ENCODE measurements at places on chromosomes 3 and 15.

DNA sequence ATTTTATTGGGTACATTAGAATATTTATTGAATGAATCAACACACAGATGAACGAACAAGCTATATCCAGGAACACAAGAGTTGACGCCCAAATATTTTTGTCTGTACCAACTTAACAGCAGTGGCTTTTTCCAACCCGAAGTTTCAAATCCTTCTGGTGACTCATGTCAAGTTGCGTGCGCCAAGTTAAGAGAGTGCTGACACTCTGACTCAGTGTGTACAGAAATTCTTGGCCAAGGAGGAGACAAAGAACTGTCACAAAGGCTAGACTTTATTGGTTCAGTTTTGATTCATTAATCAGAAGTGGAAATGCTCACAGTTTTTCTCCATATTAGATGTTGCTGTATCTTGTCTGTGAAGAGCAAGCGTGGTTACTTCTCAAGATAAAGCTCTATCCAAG is 59.6 kb upstream of the TSC22D2 start:
- DNase-seq = no peak

DNA sequence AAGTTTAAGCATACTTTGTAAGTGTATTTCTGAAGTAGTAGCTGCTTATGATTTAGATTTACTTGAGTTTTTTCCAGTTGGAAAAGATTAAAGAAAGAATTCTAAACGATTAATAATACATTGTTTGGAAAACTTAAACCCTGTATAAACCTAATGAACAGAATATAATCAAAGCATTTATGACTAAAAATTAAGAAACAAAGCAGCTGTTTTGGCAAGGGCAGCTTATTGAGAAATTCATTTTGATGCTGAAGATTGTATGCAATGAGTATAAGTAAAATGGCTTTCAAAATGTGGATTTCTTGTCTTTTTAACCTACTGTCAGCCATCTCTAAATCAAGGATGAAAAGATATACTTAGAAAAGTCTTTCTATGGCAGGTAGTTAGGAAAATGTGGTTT is 140.2 kb downstream of the POLQ start:
- DNase-seq = no peak

DNA sequence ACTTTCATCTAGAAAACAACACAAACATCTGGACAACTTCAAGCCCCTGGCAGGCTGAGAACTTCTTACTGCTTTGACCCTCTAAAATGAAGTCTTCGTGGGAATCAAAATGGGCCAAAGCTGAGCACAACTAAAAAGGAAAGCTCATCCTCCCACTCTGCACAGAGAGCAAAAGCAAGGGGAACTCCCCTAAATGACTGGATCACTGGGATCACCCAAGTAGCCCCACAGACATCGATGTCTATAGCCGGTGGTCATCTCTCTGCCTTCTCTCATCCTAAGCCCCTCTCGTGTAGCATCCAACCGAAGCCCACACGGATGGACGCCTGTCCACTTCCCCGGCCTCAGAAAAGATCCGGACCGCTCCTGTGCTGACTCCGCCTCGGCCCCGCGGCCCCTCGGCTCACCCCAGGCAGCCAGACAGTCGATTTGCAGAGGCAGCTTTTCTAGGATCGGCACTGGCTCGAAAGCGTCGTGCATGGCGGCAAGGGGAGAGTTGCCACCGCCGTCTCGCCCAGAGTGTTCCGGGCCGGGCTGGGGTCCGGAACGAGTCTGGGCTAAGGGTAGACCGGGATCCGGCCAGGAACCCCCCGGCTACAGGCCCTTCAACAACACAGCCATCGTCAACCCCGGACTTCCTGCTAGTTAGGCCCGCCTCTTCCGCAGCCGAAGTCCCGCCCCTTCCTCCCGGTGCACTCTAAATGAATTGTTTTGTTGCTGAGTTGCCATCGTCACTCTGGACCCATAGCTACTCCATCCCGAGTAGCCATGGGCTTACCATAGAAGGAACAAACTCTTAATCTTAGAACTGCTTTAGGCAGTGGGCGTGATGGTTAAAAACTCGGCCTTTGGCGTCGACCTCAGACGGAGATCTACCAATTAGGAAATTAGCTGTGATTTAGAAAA is at the start of gene VPS39:
VPS39 (minus strand) TSS at position 631 of the 906 bp plus-strand sequence; CDS start at position 480, 151 bp downstream.
- peak; percentile 91 for DNase-seq

DNA sequence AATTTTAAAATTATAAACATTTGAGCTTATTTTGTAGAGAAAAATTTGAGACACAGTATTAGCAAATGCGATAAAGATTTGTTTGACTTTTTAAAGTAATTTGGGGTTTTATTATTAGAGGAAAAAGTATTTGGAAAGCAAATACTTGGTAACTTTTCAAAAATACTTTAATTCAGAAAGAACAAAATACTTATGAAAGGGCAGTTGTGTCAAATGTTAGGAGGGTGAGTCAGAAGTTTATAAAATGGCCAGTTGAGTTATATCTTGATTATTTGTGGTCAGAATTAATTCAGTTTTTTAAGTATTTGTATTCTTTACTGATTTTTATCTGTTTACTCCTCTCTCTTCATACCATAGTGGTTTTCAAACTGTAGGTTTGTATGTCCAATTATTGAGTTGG is 12.1 kb downstream of the LACTB start:
- DNase-seq = no peak

DNA sequence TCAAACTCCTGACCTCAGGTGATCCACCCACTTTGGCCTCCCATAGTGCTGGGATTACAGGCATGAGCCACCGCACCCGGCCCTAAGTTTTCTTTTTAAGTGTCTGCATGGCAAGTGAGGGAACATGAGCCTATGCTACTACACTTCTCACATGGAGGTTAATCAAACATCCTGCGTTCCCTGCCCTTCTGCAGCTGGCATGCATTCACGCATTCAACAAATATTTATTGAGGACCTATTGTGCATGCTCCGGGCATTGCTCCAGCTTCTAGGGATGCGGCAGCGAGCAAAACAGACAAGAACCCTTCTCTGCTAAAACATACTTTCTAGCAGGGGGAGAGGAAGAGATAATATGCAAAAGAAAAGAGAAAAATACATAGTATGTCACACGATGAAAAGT is 42.6 kb upstream of the ACKR4 start:
- DNase-seq = no peak

- DNase-seq = no peak
Measured at GRCh38 chr15:86650094-86650493, 570.4 kb downstream of the AGBL1 start.

GRCh38 chr3:119600732-119601131 is 3.0 kb downstream of the PLA1A start:
- no peak for DNase-seq

DNA sequence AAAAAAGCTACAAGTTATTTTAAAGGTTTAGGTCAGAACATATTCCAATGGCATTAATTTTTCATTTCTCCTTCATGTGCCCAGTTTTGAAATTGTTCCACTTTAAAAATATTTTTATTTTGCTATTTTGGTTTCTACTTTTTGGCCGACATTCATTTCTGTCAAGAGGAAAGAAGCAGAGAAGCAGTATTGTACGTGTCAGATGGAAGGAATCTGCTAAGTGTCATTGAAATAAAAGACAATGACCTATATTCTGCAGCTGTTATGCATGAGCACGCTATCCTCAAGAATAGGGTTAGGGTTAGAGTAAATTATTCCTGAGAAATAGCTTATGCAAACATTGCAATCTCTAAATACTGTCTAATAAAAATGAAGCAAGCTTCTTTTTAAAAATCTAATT is 941.7 kb downstream of the TUSC7 start:
- DNase-seq = no peak

DNA sequence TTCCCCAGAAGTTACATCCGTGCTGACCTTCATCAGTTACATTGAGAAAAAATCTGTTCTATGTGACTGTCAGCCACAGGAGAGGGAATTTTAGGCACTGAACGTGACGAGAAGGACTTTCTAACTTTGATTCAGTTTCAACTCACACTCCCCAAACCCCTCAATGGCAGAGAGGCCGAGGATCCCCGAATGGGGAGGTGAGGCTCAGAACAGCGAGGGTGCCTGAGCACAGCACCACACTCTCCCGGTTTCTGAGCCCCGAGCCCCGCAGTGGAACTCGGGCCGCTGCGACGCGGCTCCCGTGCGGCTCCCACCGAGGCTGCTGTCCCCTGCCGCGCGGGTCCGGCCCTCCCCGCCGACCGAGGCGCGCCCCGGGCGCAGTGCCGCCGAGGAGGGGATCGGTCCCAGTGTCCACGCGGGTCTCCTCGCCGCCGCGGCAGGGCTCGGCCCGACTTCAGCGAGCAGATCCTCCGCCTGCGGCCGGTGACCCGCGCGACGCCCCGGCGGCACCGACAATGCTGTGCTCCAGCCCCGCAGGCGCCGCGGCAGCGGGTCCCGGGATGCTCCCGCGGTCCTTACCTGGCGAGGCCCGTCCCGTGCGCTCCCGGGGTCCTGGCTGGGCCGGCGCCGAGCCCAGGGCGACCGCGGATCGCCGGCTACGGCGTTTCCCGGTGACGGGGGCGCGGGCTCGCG is 439 bp downstream of the CTXND1 start:
- DNase-seq = peak; percentile 43

DNA sequence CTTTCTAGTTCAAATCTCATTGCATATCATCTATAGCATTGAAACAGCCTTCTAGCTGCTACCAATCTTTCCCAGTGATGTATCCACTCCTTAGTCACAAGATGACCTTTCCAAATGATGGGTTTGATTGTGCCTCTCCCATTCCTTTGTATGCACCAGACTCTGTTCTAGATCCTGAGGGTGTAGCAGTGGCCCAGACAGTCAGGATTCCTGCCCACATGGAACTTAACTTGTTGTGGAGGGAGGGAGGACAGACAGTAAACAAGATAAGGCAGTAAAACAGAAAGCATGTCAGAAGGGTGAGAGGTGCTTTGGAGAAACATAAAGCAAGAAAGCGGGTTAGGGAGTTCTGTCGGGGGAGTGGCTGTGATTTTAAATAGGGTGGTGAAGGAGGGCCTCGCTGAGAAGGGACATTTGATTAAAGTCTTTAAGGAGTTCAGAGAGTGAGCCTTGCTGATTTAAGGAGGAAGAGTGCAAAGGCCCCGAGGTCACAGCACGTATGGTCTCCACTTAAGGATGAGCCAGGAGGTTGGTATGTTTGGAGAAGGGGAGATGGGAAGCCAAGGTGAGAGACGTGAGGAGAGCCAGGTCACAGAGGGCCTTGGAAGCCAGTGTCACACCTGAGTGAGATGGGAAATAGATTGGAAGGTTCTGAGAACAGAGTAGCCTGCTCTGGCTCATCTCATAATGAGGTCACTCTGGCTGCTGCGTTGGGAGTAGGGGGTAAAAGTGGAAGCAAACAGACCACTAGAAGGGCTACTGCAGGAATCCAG is 38.3 kb downstream of the FAM43A start:
- DNase-seq = no peak

GRCh38 chr3:127667119-127667681 is 5.6 kb upstream of the ABTB1 start:
- DNase-seq = no peak

DNA sequence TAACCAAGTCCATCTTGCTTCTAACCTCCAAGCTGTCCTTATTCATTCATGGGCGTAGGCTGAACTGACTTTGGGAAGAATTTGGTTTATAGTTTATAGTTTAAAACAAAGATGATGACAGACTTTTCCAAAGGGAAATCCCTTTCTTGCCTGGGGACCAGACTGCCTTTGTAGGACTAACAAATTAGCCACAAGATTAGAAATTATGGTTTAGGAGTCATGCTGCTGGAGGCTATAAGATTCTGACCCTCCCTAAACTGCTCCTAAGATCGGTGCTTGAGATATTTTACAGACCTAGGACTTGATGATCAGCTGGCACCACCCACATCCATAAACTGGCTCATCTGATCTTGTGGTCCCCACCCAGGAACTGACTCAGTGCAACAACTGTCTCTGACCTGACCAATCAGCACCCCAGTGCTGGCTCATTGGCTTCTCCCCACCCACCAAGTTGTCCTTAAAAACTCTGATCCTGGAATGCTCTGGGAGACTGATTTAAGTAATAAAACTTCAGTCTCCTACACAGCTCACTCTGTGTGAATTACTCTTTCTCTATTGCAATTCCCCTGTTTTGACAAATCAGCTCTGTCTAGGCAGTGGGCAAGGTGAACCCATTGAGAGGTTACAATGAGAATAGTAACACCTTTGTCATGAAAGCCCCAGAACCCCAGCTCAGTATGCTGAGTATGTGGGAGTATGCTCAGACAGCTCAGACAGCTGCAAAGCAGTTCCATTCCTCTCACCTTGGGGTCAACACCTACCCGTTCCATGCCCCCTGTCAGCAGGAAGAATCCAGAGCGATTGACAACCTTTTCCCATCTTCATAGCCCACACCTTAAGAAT is 51.6 kb upstream of the C15orf39 start:
- DNase-seq = no peak

DNA sequence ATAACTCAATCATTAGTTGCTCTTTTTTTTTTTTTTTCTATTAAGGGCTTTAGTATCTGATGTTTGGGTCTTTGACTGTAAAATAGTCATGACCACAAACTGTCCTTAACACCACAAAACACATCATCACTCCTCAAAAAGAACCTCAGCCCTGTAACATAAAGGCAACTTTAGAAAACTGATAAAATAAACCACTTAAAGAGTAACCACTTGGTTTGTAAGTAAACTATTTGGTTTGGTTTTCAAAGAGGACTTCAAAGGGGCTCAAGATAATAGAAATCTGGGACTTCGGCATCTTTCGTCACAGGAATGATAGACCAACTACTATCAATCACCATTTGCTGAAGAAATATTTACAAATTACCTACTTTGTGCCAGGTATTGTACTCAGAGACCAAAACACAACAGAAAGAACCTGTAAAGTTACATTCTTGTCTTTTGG is 167.8 kb downstream of the FOXP1 start:
- DNase-seq = no peak

GRCh38 chr15:96344706-96345559 is 14.4 kb downstream of the NR2F2 start:
- peak; percentile 48 for DNase-seq

DNA sequence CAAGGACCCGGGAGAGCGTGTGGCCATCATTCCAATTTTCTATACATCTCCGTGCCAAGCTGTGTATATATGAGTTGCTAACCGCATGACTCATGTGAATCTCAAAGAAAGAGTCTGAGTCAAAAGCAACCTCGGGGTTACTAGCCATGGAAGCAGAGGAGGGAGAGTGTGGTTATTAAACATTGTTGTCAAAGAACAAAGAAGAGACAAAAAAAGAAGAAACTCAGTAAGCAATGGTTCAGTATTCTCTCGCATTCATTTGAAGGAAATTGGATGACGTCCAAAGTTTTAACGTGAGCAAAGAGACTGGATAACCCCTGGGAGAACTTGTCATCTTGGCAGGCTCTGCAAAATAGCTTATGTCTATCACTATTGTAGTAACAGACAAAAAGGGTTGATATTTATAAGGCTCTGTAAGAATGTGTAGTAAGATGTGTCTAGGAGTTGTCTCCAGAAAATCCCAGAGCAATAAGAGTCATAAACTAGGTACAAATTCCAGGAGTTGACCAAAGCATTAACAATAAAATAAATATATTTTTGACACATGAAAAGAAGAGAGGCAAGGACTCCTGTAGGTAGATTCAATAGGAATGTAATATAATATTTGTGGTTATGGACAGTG is 52.8 kb upstream of the GRM7 start:
- DNase-seq = no peak

GRCh38 chr3:186971578-186971977 is 41.3 kb downstream of the ST6GAL1 start:
- DNase-seq = no peak

GRCh38 chr3:79097964-79098660 is 669.7 kb downstream of the ROBO1 start:
- DNase-seq = no peak

All from retina (tissue), 1 donor.